Activated naive CD4-positive, alpha-beta T cell treated with anti-CD3 and anti-CD28 coated beads, Interleukin-2, amount 50 U/mL, for 72 hours (primary cell): ENCODE measurements at places on chromosomes 6 and 20.

DNA sequence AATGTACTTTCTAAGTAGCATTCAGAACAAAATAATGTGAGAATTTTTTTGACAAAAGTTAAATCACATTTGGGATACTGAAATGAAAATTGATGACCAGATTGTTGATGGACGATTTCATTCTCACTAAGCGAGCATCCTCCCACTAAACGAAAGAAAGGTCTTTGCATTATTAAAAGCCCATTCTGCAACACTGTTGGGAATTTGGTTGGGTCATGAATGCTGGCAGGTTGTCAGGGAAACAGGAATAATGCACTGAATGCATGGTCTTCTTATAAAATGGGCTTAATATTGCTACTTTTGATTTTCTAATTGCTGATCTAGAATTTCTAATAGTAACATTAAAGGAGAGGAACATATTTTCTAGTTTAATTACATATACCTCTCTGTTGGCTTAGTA lies 229.8 kb downstream of the NKAIN2 start:
- no peak for DNase-seq

DNA sequence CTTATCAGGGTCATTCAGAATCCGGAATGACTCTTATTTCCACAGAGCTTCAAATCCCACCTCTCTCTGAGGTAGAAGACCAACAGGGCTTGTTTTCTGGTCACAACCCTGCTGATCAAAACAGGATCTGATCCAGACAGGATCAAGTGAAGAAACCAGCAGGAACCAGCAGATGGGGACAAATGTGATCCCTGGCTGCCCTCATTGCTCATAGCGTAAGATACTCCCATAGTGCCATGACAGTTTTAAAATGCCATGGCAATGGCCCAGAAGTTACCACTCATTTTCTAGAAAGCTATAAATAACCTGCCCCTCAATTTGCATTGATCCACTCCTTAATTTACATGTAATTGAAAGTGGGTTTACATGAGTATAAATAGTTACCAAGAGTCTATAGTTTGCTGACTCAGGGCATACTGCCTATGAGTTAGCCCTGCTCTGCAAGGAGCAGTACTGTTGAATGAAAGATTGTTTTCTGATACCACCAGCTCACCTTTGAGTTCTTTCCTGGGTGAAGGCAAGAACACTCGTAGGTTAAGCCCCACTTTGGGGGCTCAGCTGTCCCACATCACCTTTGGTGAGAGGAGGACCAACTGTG lies 6.2 kb upstream of the ZNF334 start:
- DNase-seq: no peak

DNA sequence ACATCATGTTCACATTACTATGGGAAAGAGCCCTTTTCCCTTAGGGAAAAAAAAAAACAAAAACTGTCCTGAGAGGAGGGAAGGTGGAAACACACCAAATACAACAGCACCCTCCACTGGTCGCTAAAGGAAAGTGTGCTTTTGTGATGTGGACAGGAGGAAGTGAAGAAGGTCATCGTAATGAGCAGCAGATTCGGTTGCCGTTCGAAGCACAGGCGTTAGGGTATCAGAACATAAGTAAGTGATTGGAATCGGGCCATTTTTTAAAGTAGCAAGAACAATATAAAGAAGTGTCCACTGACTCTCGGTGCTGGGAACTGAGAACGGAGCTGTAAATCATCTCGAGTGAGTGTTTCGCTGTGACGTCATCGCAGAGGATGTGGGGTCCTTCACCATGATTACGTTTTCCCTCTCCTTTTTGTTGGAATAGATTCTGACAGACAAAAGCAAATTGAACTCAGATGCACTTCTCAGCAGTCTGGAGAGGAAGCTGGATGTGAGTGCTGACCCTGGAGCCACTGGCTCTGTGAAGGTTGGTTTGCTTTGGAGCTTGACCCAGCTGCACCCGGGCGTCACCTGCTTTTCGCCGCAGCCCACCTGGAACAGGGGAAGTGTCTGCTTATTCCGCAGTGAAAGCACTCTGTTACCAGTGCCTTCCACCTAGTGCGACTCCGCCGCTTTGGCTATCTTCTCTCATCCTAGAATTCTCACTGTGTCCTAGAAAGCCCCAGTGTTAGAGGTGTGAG lies 203.6 kb upstream of the GMDS start:
- DNase-seq: peak; percentile 14

GRCh38 chr6:6915813-6916547 lies 191.8 kb upstream of the RREB1 start:
- no peak for DNase-seq

GRCh38 chr6:144248003-144248402 lies 37.1 kb upstream of the UTRN start:
- no peak for DNase-seq

- DNase-seq: no peak
Measured at GRCh38 chr20:51831866-51832265, 29.5 kb upstream of the SALL4 start.

GRCh38 chr20:4838526-4838925 lies 116.8 kb downstream of the PRND start:
- DNase-seq: no peak

DNA sequence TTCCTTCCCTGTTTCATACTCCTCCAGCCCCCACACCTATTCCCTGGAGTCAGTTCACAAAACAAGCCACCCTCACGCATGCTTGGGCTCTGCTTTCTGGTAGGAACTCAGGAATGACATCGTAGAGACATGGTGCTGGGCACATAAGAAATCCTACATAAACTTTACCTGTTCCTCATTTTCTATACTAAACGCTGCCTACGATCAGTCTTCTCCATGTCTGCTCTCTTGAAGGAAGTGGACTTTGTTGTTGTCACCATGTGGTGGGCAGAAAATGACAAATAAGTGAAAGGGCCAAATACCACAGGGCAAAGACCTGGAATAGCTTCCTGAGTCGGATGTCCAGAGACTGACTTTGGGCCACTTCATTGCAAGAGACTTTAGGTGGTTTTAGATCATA lies 10.1 kb downstream of the MYLK4 start:
- DNase-seq: no peak

- DNase-seq: no peak
Measured at GRCh38 chr6:92762443-92763273, 656.7 kb downstream of the EPHA7 start.

DNA sequence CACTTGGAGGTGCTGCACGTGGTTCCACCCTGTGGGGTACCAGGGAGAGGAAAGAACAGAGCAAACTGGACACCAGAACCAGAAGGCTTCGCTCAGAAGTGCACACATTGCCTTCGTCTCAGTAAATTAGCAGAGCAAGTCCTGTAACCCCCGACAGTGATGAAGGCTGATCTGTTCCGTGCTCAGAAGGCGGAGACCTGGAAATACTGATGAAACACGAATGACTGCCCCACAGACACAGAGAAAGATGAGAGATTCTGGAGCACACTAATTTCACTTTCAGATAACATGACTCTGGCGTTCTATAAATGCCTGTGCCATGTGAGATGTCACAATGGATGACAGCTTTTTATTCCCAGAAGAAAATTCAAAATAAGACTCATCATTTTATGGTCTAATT lies 44.2 kb upstream of the CCR6 start:
- no peak for DNase-seq

DNA sequence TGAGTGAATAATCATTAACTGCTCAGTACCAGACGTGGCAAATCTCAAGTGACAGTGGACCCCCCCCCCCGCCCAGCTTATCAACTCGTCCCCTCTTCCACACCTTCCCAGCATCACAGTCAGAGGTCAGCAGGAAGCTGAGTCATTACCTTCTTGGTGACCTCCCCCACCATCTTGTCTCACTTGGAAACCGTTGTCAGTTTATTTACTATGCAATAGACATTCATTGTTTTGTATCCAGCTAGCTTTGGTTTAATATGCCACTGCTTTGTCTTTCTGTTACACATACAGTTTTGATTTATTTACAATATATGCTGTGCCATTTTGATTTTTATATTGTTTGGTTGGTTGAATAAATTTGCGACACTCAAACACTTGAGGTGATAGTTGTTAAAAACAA lies 158.1 kb downstream of the QKI start:
- no peak for DNase-seq

DNA sequence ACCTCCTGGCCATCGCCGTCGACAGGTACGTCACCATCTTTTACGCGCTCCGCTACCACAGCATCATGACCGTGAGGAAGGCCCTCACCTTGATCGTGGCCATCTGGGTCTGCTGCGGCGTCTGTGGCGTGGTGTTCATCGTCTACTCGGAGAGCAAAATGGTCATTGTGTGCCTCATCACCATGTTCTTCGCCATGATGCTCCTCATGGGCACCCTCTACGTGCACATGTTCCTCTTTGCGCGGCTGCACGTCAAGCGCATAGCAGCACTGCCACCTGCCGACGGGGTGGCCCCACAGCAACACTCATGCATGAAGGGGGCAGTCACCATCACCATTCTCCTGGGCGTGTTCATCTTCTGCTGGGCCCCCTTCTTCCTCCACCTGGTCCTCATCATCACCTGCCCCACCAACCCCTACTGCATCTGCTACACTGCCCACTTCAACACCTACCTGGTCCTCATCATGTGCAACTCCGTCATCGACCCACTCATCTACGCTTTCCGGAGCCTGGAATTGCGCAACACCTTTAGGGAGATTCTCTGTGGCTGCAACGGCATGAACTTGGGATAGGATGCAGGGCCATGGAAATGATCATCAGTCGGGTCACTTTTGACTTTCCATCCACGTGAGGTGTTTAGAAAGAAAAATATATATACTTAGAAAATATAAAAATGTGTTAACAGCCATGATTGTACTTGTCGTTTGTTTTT lies 868 bp downstream of the MC3R start:
- no peak for DNase-seq

GRCh38 chr20:37615340-37616109 lies 78.3 kb upstream of the CTNNBL1 start:
- DNase-seq: no peak

- no peak for DNase-seq
Measured at GRCh38 chr6:34385793-34386195, 6.7 kb downstream of the NUDT3 start.

DNA sequence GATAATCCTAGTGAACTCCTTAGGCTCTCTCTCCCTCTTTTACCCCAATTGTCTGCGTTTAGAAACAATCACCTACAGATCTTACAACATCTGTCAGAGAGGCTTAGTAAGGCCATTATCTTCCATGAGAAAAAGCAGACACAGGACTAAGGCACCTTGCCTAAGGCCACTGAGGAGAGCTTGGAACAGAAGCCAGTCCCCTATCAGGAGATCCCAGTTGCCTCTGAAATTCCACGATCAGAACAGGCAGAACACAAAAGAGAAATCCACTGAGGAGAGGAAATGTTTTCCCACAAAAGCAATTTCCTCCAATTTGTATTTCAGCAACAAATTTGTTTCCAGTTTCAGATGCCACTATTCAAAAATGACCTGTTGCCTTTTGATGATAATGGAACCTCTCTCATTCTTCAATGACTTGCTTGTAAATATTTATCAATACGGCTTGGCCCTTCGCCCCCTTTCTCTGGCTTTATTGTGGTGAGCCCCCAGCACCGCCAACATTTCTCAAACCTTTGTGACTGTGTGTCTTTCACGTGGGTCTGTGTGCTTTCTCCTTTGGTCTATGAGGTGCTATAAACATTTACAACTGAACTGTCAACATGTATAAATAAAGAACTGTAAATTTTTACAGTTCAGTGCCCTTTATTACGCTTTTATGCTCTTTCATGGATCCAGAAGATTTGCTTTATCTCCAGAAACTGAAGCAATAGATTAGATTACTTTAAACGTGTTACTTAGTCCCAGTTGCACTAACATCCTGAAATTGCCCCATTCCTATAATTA lies 187.8 kb upstream of the PHACTR1 start:
- DNase-seq: no peak

DNA sequence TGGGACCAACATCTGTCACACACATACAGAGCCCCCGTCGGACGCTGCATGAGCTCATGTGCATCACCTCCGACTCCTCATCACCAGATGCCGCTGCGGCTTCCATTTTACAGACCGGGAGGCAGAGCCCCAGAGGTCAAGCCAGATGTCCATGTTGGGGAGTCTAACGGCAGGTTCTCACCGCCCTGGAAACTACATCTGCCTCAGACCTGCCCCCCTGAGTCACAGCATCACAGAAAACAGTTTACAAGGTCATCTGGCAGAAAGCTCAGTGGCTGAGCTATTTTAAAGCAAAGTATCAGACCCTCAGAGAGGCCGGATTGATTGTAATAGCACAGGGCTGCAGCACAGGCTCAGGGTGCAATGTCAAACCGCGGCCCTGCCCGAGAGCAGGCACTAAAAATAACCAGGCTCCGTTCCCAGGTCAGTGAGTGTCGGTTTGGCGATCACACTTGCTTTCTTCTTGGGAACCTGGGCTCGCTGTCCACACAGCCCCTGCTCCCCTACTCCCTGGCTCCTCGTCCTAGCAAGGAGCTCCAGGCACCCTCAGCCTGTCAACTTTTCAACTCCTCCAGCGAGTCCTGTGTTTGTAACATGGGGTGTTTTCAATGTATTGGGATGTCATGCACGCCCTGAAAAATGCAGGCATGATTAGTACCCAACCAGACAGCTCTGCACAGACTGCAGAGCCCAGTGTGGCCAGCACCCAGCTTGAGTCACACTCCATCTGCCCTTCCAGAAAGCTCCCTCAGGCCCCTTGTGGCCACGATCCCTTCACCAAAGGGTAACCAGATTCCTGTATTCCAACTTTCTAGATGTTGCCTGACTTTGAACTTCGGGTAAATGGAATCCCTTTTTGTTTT lies 264.5 kb downstream of the CDH4 start:
- no peak for DNase-seq

- no peak for DNase-seq
Measured at GRCh38 chr20:17733767-17734304, 34.1 kb downstream of the BANF2 start.

DNA sequence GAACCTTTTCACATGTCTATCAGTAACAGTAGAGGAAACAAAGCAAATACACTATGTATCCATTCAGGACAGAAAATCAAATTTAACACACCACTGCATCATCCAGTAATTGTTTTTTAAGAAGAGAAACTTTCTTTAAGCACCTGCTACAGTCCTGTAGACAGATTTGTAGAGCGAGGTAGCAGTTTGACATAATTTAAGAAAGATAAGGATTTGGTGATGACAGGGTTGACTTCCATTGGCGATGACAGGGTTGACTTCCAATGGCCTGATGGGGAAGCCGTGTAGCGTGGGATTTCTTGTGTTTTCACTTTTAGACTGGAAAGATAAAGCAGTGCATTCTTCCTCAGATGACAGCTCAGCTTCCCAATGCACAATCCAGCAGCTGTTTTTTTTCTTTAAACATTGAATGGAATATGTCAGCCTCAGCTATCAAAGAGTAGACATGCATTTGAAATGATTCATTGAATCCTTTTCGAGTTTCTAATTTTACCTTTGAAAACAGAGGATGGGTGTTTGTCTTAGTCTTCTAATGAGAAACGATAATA lies 68.5 kb downstream of the ECT2L start:
- no peak for DNase-seq

DNA sequence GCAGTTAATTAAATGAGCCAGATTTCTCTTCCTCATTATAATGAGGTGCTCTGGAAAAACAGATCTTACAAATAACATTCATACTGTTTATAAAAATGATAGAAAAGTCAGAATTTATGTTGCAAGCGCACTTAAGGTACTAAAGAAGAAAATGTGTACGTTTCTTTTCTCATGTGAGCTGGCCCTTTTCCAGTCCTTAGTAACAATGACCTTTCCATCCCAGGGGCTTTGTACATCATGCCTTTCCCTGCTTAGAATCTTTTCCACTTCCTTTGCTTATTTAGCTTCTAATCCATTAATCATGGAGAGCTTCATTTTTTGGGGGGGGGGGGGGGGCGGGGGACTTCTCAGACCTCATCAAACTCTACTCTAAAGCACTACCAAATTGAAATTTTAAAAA lies 4.8 kb downstream of the FBXO5 start:
- DNase-seq: no peak

GRCh38 chr6:129306826-129307225 lies 403.2 kb downstream of the ARHGAP18 start:
- DNase-seq: no peak

GRCh38 chr6:106120006-106120405 lies 33.9 kb downstream of the PRDM1 start:
- no peak for DNase-seq
